Stimulated activated CD4-positive, alpha-beta T cell treated with anti-CD3 and anti-CD28 coated beads, TNF-alpha, amount 100 ng/mL, for 24 hours (primary cell): ENCODE measurements at places on chromosomes 5 and 9.

DNA sequence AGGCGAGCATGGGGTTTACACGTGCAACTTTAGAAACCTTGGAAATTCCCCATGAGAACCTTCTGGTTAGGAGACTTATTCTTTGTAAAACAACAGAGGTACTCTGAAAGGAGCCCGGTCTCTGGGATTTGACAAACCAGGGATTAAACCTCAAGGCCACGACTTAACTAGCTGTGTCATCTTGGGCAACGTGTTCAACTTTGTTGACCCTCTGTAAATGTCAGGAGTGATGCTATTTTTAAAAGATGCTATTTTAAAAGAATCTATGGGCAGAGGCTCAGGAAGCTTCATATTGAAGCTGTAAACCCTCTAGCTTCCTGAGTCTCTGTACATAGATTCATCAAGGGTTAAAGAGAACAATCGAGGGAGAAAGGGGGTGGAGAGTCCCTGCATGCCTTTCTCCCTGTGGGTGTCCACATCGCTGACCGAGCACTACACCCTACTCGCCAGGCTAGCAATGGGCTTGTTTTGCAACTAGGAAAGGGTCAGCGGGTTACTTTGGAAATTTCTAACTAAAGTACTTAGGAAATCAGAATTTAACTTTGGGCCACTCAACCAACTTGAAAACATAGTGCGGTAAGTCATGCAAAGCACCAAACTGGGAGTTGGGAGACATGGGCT is 2.1 kb downstream of the SLC36A2 start:
- no peak for DNase-seq

DNA sequence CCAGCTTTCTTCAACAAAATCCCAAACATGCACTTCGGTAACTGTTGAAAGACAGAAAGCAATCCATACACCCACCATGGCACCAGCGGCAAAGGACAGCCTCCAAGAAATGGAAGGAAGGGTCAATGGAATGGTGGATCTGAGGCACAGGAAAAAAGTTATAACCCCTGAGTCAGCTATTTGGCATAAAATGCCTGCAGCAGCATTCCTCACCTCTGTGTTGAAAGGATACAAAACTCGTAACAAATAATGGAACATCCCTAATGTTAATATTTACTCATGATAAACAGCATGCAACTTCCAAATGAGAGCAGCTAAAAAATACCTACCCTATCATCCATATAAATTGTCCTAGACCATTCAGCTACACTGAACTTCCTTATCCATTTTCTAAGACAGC is 9.4 kb downstream of the FBXW11 start:
- no peak for DNase-seq

GRCh38 chr5:71529682-71530081 is 57.5 kb upstream of the MCCC2 start:
- no peak for DNase-seq

DNA sequence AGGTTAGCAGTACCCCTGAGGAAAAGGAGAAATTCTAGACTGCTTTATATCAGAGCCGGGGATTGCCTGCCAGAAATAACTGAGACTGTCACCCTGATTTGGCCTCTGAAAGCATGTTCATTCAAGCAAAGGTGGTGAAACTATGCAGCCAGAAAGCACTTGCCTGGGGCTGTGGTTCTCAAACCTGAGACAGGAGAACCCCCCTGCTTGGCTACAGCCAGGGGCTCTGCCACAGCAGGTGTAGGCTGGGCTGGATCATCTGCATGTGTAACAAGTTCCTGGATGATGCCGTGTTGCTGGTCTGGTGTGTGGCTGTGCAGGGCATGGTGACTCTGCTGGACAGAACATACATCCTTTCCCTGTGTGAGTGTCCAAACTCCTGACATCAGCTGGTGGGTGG is 157.8 kb downstream of the NXNL2 start:
- no peak for DNase-seq

GRCh38 chr5:169814045-169814444 is 166.2 kb downstream of the INSYN2B start:
- no peak for DNase-seq

- no peak for DNase-seq
These were observed 17.7 kb upstream of the FAM120AOS start for GRCh38 chr9:93471124-93471523.

DNA sequence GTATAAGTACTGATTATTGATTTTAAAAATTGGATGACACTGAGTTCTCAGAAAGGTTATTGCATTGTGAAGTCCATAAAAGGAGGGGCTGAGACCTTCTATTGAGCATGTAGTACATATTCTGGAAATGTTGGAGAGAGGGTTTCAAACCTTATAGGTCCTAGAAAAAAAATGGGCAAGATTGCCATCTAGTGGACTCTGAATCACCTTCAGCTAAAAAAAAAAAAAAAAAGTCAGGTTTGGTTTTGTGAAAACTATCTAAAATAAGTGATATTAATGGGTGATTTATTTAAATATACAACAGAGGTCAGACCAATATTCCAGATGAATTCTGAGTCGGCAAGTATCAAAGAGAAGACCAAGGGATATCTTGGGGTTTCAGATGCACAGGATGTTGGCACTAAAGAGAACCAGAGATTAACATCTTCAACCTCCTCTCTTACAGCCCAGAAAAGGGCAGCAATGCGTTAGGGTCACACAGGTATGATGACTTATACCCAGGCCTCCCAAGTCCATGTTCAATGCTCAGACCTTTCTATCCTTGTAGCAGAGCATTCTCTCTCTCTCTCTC is 109.8 kb upstream of the NMUR2 start:
- no peak for DNase-seq

DNA sequence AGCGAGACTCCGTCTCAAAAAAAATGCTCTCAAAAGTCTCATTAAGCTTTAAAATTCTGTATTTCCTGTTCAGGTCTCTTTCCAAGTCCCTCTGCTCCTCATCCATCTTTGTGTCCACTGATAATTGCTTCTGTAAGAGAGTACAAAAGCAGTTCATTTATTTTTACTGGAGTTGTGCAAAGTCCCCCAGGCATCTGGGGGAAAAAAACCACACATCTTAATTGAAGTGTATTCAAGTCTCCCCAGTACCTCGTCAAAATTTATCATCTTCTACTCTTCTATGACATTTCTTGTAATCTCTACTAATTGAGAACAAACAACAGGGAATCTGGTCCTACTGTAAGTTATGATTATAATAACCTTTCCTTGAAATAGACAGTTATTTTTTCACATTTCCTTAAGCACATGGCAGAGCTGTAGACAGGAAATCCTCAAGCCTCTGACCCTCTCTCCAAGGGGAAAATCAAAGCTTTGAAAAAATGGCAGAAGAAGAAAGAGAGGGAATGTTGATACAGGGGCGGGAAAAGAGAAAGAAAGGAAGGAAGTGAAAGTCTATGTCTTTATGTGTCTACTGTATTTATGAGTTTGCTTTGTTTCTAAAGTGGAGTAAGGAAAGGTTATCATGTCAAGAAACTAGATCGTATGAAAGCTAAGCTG is 51.5 kb downstream of the RAI14 start:
- no peak for DNase-seq

DNA sequence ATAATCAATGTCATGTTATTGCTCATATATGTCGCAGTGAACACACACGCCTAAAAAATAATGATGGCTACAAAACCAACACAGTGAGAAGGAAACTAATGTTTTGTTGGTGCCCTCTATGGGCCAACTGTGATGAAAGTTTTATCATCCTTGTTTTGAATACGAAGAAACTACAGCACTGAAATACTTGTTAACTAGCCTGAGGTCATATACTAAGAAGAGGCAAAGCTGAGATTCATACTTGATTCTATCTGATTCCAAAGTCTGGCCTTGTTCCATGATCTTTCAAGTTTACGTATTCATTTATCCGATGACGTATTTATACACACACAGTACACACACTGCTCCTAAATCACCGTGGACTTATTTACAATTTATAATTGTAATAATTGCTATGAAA is 16.1 kb upstream of the DRD1 start:
- no peak for DNase-seq

GRCh38 chr9:20269620-20270019 is 352.7 kb downstream of the MLLT3 start:
- no peak for DNase-seq

- no peak for DNase-seq
These were observed 327.9 kb downstream of the NTRK2 start for GRCh38 chr9:84997472-84997871.

DNA sequence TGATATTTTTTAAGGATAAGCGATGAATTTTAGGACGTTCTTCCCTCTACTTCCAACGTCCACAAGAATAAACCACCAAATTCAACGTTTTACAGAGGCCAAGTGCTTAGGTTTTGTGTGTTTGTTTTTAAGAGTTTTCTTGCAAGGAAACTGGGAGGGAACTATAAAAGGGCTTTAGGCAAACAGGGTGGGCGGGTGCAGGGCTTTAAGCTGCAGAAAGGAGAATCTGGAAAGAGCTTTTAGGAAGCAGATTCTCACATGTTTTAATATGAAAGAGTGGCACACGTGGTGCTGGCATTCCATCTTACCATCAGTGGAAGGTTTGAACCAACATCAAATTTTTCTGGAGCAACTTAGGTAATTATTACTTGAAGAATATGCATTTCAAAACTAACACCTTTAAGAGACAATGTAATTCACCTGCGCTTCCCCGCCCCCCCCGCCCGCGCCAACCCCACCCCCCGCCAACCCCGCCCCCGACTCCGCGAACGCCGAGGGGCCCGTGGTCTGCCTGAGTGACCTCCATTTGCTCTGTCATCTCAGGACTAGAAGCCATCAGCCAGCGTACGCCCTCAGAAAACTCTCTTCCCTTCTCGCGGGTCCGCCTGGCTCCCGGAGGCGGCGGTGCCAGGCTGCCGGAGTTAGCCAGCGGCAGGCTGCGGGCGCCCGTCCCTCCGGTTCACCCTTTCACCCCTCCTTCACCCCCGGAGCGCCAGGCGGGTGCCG is 911 bp upstream of the PIK3R1 start:
- no peak for DNase-seq

- DNase-seq, result no peak
These were observed 68.6 kb downstream of the SH3PXD2B start for GRCh38 chr5:172385707-172386106.

GRCh38 chr9:36893184-36893583 is 140.9 kb downstream of the PAX5 start:
- no peak for DNase-seq

- DNase-seq, result no peak
These were observed 25.6 kb upstream of the TUSC1 start for GRCh38 chr9:25703701-25704357.

- DNase-seq, result no peak
These were observed 616.4 kb upstream of the NUDT12 start for GRCh38 chr5:104178829-104179456.

- DNase-seq, result no peak
These were observed 87.8 kb downstream of the RAI14 start for GRCh38 chr5:34743878-34744277.

DNA sequence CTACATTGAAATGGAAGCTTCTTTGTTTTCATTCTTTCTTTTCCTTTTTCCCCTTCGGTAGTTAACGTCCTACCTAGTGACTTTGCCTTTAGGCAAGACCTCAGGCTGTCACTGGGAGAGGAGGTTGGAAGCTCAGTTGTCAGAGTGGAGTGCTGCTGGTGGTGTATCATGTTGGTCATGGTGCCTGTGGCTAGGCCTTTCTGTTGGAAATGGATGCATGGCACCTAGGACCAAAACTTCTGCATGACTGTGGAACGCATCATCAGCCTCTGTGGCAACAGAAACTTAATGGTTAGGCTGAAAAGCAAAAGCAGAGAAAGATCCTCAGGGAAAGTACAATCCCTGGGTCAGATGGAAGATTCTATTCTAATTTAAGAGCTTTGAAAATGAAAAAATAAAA is 57.9 kb downstream of the OSTF1 start:
- no peak for DNase-seq

DNA sequence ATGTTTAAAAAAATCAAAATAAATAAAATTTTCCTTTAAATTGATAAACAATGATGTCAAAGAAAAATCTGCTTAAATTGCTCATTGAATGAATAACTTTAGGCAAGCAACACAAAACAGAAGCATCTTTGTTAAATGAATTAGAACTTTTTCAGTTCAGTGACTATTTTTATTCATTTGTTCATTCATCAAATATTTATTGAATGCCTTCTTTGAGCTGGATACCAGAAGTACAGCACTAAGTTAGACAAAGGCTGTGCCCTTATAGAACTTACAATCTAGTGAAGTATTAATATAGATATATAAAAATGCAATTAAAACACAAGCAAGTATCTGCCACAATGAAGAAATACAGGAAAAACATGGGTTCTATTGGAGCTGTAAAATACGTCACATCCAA is 10.8 kb downstream of the FNIP1 start:
- no peak for DNase-seq

- DNase-seq, result no peak
These were observed 61.9 kb downstream of the SNX24 start for GRCh38 chr5:122907276-122907675.

DNA sequence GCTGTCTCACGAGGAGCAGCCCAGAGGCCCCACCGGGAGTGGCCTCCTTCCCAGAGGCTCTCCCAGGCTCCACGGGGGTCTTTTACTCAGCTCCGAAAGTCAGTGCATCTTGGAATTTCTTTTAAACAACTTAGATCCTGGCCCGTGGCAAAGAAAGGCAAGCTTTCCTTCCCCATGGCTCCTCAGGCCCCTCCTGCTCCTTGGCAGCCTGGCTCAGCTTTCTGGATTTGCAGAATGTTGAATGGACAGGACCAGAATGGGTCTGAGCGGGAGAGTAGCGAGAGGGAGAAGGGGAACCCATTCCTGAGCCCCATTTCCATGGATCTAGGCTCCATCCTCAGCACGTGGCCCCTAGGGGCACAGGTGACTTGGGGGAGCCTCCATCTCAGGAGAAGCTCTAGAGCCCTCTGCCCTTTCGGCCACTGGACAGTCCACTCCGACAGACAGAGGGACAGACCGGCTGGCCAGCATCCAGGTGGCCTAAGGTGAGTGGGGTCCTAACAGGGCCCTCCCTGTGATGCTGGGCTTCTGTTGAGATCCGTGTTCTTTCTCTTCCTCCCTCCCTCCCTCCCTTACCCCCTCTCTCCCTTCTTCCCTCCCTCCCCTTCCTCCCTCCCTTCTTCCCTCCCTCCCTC is 173.9 kb upstream of the PPP1R26 start:
- DNase-seq, result no peak

DNA sequence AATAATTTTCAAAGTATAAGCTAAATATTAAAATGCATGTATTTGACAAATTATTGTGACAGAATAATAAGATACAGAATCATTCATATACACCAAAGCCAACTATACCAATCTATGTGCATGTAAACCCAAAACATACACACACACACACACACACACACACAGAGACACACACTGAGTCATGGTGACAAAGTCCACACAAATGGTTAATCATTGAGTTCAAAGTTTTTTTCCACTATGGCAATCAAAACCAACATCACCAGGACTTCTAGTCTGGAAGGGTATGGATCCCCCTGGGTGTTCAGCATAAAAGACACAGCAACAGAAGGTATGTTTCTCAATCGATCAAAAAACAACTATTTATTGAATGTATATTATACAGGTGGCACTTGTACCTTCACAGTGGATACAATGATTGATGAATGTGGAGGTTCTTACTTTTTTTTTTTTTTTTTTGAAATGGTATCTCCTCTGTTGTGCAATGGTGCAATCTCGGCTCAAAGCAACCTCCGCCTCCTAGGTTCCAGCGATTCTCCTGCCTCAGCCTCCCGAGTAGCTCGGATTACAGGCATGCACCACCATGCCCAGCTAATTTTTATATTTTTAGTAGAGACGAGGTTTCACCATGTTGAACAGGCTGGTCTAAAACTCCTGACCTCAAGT is 137.0 kb downstream of the PDE4D start:
- DNase-seq, result no peak

GRCh38 chr5:146703499-146703898 is 175.1 kb downstream of the PPP2R2B start:
- DNase-seq, result no peak
